ENCODE measurements at places on chromosomes 4 and X. TPM values are rescaled to one million over a fixed set of nuclear protein-coding genes. Genes with fewer than 3 reads are reported as not detected.

Gene GLRA3
- not detected for total RNA-seq

Gene SULT1B1
- total RNA-seq, result 0.11 TPM

Gene KIT
- total RNA-seq, result 5.3 TPM

Gene NDNF
- 0.34 TPM for total RNA-seq

Gene MAOA
- 2.5 TPM for total RNA-seq

Gene MSN
- 369 TPM for total RNA-seq

Gene SSX4
- total RNA-seq, result not detected

Gene JAKMIP1
- total RNA-seq, result 0.79 TPM

GRCh38 chr4:42080306-42080705, 72.1 kb downstream of the BEND4 start:
- H3K27ac ChIP-seq, result no peak overlapping the region
- no peak for DNase-seq
- H3K4me1 ChIP-seq, result no peaks in the 10 kb centered on the region
- H3K27me3 ChIP-seq, result no peaks in the 10 kb centered on the region
- peaks cover 10% of the 10 kb centered on the region for H3K36me3 ChIP-seq

GRCh38 chrX:141652286-141652685, 46.3 kb downstream of the SPANXD start:
- no peaks in the 10 kb centered on the region for H3K36me3 ChIP-seq
- H3K27ac ChIP-seq, result no peak overlapping the region
- H3K27me3 ChIP-seq, result no peaks in the 10 kb centered on the region
- DNase-seq, result no peak

- H3K4me3 ChIP-seq, result no peak overlapping the region
- peaks cover 15% of the 10 kb centered on the region for H3K4me1 ChIP-seq
- no peaks in the 10 kb centered on the region for H3K27me3 ChIP-seq
- H3K27ac ChIP-seq, result no peak overlapping the region
- no peaks in the 10 kb centered on the region for H3K36me3 ChIP-seq
- DNase-seq, result peak; percentile 75
Observed at GRCh38 chr4:169971456-169972015, 54.7 kb downstream of the MFAP3L start.

GRCh38 chrX:78388663-78389062, 61.3 kb upstream of the CYSLTR1 start:
- DNase-seq, result no peak
- no peaks in the 10 kb centered on the region for H3K36me3 ChIP-seq
- no peak overlapping the region for H3K27ac ChIP-seq
- H3K4me3 ChIP-seq, result no peak overlapping the region

DNA sequence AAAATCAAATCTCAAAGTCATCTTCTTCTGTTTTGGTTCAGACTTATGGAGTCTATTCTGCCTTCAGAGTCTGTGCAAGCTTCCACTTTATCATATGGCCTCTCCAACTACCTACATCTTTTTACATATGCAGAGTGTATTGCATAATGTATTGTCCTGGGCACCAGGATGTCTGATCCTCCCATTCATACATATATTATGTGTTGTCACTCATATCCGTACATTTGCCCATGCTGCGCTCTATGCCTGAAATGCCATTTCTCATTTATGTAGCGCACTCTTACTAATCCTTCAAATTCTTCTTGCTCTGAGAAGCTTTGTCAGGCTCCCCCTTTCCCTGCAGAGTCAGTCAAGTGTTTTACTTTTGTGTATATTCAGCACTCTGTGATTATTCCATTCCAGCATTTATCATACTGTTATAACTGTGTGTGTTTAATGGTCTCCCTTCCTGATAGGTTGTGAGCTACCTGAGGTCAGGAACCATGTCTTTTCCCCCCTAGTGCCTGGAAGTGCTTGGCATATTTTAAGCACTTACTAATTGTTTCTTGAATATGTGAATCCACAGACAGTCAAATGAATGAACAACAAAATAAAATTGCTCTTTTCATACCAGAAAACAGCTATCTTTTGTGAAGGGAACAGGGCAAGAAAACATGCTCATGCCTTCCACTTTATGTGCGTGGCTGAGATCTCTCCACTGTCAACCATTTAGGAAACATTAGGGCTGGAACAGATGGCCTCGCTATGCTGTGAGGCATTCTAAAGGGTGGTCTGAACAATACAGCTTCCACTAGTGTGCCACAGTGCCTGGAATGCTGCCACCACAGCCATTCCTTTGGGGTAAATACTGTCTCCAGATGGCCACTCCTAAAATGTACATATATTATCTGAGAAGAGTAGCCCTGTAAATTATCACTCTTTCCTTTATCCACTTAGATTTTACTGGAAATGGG, 81.8 kb downstream of the GLUD2 start:
- no peak overlapping the region for H3K27ac ChIP-seq
- H3K27me3 ChIP-seq, result no peaks in the 10 kb centered on the region
- no peak for DNase-seq
- no peak overlapping the region for H3K4me3 ChIP-seq

DNA sequence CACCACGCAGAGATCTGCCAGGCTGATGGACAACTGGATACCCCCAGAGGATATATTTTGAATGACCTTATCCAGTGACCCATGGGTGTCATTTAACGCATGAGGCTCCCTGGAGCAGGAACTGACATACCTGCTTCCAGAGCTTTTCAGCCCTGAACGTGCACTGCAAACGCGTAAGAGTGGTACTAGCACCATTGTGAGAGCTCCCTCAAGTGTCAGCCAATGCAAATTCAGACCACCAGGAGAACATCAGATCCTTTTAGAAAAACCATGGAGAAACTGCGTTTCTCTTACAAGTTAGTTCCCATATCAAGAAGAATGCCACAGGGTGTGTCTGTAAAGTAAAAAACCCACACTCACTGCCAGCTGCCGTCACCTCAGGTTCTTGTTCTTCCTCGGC, 7.3 kb downstream of the TREX2 start:
- DNase-seq, result peak; percentile 15
- H3K36me3 ChIP-seq, result no peaks in the 10 kb centered on the region
- no peaks in the 10 kb centered on the region for H3K4me1 ChIP-seq
- no peak overlapping the region for H3K27ac ChIP-seq

DNA sequence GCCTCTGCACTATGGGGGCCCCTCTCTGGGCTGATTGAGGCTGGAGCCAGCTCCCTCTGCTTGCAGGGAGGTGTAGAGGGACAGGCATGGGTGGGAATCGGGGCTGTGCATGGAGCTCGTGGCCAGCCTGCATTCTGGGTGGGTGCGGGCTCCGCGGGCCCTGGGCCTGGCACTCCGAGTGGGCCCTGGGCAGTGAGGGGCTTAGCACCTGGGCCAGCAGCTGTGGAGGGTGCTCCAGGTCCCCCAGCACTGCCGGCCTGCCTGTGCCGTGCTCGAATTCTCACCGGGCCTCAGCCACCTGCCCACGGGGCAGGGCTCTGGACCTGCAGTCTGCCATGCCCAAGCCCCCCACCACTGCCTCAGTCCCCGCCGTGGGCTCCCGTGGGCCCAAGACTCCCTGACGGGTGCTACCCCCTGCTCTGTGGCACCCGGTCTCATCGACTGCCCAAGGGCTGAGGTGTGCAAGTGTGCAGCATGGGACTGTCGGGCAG, 681.2 kb downstream of the PDHA2 start:
- no peaks in the 10 kb centered on the region for H3K4me1 ChIP-seq
- H3K27ac ChIP-seq, result no peak overlapping the region
- no peak for DNase-seq

DNA sequence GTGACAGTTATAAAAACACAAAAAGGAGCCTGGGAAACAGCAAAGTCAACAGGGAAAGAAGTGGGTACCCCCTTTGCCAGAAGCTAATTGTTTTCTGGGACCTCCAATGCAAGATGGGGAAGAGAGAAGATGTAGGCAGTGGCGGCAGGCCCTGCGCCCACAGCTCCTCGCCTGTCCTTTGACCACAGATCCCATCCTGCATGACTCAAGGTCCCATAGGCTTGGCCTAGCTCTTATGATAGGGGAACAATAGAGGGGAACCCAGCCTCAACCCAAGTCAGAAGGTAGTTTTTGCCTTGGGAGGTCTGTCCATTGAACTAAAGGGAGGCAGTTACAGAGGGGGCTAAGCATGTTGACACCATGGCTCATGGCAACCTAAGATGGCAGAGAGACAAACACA, 14.2 kb downstream of the ZMYM3 start:
- H3K4me3 ChIP-seq, result no peak overlapping the region
- no peak overlapping the region for H3K27ac ChIP-seq
- H3K27me3 ChIP-seq, result no peaks in the 10 kb centered on the region
- H3K4me1 ChIP-seq, result no peaks in the 10 kb centered on the region

- DNase-seq, result peak; percentile 94
- H3K36me3 ChIP-seq, result no peaks in the 10 kb centered on the region
- H3K27ac ChIP-seq, result peak within 1 kb of the TSS; percentile 73
- H3K4me3 ChIP-seq, result peak within 1 kb of the TSS; percentile 80
- peaks cover 12% of the 10 kb centered on the region for H3K4me1 ChIP-seq
Observed at GRCh38 chrX:108439426-108439942, at the start of gene COL4A5. Gene COL4A5, plus strand, starts transcription at chrX:108439838. Its CDS starts 288 bp downstream, at chrX:108440126.

DNA sequence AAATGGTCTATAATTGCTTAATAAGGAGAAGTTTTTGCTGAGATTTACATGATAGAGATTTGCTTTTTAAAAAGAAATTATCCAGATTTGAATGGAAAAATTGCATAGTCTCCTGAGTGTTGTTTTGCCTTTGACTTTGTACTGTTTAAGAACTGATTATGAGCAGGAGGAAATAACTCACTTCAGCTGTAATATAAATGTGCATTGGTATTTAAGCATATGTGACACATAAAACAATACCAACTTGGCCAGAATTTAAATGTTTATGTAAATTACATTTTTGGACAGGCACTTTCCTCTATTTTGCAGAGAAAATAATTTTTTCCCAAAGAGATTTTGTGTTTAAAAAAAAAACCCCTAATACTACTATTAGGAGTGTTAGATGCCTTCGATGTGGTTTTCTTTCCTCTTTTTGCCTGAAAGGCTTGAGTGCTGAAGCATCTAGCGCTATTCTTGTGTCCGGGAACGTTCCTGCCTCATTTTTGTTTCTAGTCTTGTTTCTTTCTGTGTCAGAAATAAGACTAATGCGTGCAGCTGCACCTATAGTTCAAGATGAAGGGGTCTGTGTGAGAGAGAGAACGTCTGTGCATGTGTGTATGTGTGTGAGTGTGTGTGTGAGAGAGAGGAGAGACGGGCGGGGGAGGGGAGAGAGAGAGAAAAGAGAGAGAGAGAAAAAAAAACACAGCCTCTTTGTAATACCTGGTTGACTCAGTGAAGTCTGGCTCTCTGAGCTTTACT, 60.8 kb downstream of the TBL1X start:
- no peaks in the 10 kb centered on the region for H3K36me3 ChIP-seq
- H3K4me1 ChIP-seq, result peaks cover 11% of the 10 kb centered on the region
- H3K27ac ChIP-seq, result no peak overlapping the region
- DNase-seq, result peak; percentile 25

- H3K4me1 ChIP-seq, result no peaks in the 10 kb centered on the region
- H3K4me3 ChIP-seq, result no peak overlapping the region
- DNase-seq, result no peak
- no peaks in the 10 kb centered on the region for H3K36me3 ChIP-seq
Observed at GRCh38 chrX:146055733-146056132, 238.1 kb downstream of the SLITRK2 start.

DNA sequence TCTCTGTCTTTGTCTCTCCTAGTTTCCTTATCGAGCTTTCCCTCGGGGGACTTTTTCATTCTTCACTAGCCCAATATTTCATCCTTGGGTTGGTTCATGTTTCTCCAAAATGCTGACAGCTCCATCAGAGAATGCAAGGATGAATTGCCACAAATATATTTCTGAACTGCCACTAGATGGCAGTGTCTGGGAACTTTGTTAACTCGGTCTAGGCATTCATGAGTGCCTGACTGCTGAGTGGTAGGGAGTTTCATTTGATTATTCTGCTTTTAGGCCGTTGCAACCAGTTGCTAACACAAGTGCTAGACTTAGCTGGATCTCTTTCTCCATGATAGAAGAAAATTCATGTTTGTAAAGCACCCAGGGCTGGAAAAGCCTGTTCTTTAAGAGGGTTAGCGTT, 73.5 kb upstream of the RAP2C start:
- peak; percentile 22 for DNase-seq
- no peaks in the 10 kb centered on the region for H3K36me3 ChIP-seq
- no peaks in the 10 kb centered on the region for H3K27me3 ChIP-seq
- no peaks in the 10 kb centered on the region for H3K4me1 ChIP-seq

DNA sequence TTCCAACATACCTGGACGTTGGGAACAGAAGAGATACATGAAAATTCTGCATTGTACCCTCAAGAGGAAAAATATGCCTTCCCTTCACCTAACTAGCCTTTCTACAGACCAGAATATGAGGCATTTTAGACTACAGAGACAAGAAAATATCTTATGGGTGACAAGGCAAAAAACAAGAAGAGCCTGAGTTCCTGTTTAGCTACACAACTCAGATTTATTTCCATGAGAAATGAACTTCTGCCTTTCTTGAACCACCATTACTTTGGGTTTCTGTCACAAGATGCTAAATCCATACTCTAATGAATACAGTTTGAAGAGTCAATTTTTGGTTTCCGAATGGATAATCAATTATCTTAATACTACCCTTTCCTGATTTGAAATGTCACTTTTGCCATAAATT, 18.7 kb downstream of the RCHY1 start:
- no peak overlapping the region for H3K27ac ChIP-seq
- H3K4me3 ChIP-seq, result no peak overlapping the region
- no peak for DNase-seq
- no peaks in the 10 kb centered on the region for H3K4me1 ChIP-seq
